Stimulated activated CD8-positive, alpha-beta memory T cell treated with anti-CD3 and anti-CD28 coated beads, Interleukin-4, amount 100 ng/mL, for 4 hours (primary cell): ENCODE measurements at places on chromosomes 7 and 10.

DNA sequence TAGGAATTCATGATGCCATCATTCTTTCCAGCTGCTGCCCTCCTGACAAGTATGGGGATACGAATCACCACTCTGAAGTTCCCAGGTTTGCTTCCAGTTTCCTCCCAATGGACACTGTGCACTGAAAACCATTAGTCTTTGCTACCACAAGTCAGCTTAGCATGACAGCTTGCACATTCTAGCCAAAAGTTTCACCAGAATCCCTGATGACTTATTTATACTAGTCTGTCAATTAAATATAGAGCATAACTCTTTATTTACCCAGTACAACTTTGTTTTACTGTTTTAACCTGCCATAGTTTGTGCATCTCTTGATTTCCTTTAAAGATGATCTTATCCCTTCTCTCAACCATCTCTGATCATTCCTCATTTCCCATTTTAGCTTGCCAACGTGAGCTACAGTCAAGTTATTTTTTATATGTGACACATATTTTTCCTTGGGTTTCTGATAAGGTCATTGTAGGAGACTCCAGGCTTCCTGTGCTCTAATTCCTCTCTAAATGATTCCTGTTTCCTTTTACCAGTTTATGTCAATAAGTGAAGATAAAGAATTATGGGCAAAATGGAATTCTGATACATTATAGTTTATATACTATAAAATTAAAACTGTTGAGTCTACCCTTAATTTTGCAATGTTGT is 167.5 kb upstream of the MEOX2 start:
- no peak for DNase-seq

DNA sequence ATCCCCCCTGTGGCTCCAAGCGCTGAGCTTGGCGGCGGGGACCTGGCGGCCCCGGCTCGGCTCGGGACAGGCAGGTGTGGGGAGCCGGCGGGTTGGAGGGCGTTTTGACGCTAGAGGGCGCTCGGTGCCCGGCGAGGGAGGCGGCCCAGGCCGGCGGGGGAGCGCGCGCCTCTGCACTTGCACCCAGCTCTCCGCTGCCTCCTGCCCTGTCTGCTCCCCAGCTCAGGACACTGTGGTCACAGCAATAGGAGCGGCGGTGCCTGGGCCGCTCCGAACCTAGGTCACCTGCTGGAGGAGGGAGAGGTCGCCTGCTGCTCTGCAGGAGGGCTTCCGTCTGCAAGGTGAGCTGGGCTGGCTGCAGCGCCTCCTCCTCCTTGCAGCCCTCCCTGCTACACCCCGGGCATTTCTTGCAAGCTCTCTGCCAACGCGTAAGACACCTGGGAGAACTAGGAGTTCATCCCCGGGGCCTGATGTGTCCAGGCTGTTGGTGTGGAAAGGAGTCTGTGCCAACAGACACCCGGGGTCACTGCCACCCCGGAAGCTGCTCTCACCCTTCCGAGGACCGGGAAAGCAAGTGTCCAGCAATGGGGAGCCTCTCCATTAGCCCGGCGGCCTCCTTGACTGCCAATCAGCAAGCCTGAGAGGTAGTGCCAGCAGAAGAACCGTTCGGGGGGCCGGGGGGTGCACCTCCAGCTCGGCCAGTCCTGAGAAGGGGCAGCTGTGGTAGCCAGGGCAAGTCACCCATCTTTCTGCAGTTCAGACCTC is 620.4 kb downstream of the GALNT17 start:
- no peak for DNase-seq

- DNase-seq, result no peak
These were observed 200.0 kb downstream of the GFRA1 start for GRCh38 chr10:116073001-116073400.

DNA sequence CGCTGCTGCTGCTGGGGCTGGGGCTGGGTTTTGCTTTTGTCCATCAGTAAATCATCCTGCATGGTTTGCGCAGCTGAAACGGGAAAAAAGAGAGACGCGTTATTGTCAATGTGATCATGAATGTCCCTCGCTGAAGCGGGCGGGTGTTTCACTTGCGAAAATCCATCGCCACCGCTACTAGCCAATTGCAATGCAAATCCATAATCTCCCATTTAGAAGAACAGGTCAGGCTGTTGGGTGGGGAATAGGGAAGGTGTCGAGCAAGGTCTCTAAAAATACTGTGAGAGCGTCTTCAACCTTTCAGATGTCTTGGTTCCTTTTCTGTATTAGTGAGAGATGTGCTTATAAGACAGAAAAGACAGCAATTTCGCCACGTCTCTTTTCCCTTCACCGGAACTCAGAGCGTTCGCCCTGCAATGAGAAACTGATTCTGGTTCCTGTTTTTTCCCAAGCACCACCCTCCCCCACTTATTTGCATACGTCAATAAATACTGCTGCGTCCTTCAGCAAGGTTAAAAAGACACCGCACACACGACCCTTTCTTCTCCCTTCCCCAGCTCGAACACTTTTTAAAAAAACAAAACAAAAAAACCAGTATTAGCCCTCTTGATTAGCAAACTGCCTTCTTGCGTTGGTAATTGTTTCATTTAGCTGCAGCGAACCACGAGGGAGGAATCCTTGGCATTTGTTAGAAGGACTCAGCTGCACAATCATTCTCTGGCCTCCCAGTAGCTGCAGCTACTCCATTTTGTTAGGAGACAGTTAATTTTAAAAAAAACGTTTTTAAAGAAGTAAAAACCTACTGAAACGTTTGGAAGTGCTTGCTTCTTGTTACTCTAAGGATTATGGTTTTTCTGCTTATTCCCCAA is 50.4 kb downstream of the CPEB3 start:
- DNase-seq, result no peak

DNA sequence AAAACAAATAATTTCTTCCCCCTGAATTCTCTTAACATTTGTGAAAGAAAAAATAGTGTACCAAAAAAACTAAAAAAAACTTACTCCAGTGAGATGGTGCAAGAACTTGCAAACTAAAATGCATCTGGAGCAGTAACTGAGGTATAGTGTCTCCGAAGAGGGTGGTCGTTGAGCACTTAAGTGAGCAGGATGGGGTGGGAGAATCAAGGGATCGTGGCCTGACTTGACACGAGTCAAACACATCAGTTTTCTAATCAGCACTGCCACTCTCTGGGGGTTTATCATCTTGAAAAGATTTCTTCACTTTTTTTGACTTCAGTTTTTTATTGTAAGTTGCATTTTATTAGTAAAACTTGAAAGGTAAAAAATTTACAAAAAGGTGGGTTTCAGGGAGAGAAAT is 2.5 kb downstream of the ZNF273 start:
- no peak for DNase-seq

- DNase-seq, result no peak
These were observed 161.5 kb upstream of the ZNF804B start for GRCh38 chr7:88597941-88598425.

DNA sequence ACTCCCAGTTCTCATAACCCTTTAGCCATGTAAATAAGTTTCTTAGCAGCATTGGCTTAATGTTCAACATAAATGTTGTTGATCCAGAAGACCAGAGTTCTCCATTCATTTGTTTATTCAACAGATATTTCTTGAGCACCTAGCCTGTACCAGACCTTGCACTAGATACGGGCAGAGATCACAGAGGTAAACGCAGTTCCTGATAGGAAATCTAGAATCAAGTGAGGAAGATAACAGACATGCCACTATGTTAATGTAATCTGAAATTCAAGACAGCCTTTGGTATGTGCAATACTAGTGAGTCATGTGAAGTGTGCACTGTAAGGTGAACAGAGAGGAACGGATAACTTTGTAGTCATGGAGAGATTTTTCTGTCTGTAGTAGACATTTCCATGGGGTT is 3.0 kb downstream of the BUB3 start:
- DNase-seq, result no peak

- DNase-seq, result no peak
These were observed 71.1 kb downstream of the INSYN2A start for GRCh38 chr10:127125331-127125730.

DNA sequence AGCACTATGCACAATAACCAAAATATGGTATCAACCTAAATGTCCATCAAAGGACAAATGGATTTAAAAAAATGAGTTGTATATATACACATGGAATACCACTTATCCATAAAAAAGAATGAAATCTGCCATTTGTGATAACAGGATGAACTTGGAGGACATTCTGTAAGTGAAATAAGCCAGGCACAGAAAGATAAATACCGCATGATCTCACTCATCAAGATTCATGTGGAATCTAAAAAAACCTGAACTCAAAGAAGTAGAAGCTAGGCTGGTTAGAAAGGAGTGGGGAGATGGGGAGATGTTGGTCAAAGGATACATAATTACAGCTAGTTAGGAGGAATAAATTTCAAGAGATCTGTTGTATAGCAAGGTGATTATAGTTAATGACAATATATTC is 17.3 kb upstream of the AOC1 start:
- no peak for DNase-seq

DNA sequence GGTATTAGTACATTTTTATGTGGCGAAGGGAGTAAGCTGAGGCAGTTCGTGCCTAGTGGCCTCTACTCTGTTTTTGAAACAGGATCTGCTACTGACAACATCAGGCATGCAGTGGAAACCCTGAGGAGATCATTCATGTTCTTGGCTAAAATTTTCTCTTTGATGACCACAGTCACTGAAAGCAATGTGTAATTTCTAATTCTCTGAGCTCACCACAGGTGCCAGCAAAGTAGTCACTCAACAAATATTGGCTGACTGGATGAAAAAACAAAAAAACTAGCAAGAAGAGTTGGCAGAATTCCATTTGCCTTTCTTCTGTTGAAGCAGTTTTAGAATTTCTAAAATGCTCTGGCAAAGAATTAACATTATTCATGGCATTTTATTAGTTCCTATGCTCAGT is 176.5 kb upstream of the KCTD7 start:
- DNase-seq, result no peak

- DNase-seq, result no peak
These were observed 14.1 kb upstream of the AMZ1 start for GRCh38 chr7:2673934-2674333.
